ENCODE measurements at places on chromosomes 7 and 10.

GRCh38 chr10:124998624-124999291 is 56.8 kb downstream of the ZRANB1 start:
- no peak for DNase-seq

GRCh38 chr10:32419615-32420014 is 26.3 kb upstream of the CCDC7 start:
- no peak for DNase-seq

DNA sequence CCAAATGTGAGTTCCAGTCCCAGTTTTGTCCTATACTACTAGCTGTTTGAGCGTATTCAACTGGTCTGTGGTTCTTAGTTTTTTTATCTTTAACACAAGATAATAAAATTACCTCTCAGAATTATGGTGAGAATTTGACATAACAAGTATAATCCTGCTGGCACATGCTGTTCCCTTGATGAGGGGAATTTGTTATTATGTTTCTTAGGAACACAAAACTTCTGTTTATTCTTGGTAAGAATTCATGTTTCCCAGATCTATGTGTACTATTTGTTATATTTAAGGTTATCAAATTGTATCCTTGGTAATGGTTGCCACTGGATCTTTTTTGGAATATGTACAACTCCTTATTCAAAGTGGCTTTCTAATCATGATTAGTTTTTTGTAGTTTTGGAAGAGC is 335.6 kb downstream of the ADK start:
- no peak for DNase-seq

GRCh38 chr10:17348501-17349349 is 105.7 kb downstream of the ST8SIA6 start:
- no peak for DNase-seq

DNA sequence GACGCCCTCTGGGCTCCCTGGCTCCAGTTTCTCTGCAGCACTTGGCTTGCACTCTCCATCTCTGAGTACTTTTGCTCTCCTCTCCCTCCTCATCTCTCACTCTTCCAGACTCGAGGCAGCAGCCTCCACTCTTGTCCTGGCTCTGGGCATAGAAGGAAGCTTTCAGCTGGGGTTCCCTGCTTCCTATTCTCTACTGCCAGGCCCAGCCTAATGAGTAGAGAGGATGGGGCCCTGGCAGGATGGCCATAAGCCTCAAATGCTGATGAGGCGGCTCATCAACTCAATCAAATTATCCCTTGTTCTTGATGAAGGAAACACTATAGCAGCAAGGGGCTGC is 55.8 kb downstream of the NEURL1 start:
- no peak for DNase-seq

DNA sequence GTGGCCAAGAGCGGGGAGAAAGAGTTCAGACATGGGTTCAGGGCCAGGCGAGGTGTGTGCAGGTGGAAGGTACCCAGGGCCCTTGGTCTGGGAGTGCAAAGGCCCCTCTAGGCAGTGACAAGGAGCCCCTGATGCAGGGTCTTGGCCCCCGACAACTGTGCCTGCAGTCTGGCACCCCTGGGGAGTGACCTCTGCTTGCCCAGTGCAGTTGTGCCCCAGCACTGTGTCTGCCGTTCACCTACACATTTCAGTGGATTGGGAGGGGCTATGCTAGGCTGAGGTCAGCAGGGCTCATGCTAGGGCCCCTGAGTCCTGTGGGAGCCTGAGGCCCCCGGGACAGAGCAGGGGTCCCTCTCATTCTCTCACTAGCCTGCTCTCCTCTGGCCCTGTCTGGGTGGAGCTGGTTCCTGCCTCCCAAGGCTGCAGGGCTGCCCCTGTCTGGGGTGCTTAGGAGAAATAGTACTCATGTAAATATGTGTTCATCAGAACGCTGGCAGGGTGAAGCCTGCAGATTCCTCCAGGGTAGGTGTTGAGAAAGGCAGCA is 550.4 kb downstream of the TCERG1L start:
- DNase-seq, result no peak

DNA sequence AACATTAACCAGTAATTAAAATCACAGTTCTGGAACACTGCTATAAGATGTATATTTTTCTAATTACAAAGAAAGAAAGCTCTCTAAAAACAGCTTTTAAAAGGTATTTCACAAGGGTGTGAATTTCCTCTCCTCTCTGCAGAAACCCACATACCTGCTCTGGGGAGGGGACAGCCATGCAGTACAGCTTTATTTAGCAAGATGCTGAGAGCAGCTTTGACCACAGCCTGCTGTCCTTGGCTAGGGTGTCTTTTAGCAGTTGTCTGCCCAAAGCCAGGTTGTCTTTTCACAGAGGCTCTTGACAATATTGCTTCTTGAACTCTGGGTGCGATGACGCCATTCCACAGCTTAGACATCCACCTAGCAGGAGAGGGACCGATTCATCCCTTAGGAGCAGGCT is 148.3 kb downstream of the CTTNBP2 start:
- no peak for DNase-seq

DNA sequence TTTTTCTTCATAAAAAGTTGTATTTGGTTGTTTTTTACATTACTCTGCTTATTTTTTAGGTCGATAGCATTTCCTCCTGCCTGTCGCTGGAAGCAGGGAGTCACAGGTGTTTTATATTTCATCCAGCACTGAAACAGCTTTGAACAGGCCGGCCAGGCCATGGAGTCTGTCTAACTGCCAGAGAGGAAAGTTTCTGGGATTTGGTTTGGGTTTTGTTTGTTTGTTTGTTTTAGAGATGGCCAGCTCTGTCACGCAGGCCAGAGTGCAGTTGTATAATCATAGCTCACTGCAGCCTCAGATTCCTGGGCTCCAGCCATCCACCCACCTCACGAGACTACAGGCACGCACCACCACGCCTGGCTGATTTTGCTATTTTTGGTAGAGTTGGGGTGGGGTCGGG is 23.4 kb downstream of the PROSER2 start:
- DNase-seq, result no peak

- DNase-seq, result no peak
Measured at GRCh38 chr10:119724593-119725516, 995 bp upstream of the INPP5F start.

GRCh38 chr7:77382532-77382931 is 33.6 kb downstream of the GSAP start:
- DNase-seq, result no peak

DNA sequence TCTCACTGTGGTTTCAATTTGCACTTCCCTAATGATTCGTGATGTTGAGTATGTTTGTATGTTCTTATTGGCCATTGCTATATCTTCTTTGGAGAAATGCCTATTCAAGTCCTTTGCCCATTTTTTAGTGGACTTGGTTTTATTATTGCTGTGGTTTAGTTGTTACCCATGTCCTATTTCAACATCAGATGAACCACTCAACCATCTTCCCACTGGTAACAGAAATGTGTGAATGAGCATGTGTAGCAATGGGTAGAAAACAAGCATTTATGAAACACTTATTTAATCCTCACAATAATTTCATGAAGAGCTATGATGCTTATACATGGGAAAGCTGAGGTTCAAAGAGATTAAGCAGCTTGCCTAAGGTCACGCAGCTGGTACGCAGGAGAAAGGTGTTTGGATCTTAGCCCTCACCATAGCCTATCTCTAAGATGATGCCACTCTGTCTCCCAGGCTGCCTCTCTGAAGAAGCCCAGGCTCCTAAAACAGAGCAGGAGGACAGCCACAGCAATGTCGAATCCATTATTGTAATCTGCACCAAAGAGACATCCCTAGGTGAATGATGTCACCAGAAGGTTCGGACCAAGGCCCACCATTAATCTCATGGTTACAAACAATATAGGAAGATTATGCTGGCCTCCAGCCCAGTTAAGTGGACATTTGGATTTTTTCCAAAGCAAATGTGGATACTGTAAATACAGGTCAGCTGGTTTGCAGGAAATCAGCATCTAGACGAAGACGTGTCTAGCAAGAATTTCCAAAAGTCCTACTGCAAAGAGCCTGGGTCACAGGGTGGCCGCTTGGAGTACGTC is 447.6 kb upstream of the ZMIZ1 start:
- no peak for DNase-seq

GRCh38 chr10:88491314-88491713 is 91.8 kb downstream of the RNLS start:
- no peak for DNase-seq

- no peak for DNase-seq
Measured at GRCh38 chr7:135147899-135148721, at the start of gene TMEM140. Gene TMEM140, plus strand, starts transcription at chr7:135148072. Its CDS starts 16,370 bp downstream, at chr7:135164442.

- no peak for DNase-seq
Measured at GRCh38 chr10:81564143-81564542, 310.9 kb upstream of the NRG3 start.

DNA sequence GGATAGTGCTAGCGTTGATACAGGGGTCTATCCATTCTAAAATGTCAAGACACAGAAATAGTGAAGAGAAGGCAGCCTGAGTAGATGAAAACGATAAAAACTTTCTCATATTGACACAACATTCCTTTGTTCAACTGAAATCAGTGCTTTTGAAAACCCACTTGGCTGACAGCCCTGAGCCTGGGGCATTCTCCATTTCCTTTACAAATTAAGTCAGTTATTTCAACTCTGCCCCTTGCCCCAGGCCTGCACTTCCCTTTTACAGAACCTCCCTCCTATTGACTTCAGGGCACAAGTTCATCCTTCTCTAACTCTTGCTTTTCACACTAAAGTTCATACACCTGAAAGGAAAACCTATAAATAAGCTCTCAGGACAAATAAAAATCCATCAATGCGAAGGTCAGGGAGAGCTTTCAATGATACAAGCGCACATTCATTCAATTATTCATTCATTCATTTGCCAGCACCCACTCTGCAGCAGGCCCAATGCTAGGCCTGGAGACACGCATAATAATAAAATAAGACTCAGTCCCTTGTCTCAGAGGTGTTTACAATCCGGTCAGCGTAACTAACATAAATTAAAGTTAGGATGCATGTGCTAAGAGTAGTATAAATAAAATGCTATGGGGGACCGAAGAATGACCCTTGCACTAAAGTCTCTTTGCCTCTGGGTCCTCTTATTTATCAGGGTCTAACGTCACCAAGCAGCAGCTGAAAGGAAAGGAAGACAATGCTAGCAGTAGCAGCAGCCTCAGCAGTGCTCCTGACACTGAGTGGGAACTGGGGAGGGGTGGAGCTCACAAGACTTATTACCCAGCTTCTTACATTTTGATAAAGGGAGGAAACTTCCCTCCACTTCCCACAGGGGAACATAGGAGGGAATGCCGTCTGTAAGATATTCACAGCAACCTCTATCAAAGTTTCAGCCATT is 134.8 kb downstream of the PDE1C start:
- no peak for DNase-seq

GRCh38 chr10:71069909-71070666 is 142.3 kb upstream of the UNC5B start:
- DNase-seq, result no peak

- no peak for DNase-seq
Measured at GRCh38 chr10:92692697-92693533, 3.2 kb downstream of the HHEX start.

GRCh38 chr7:132557489-132558044 is 18.7 kb downstream of the PLXNA4 start:
- no peak for DNase-seq

Data from activated naive CD4-positive, alpha-beta T cell (primary cell).